ENCODE measurements at places on chromosomes 6 and 20. TPM values are rescaled to one million over a fixed set of nuclear protein-coding genes. Genes with fewer than 3 reads are reported as not detected.

PLA2G7 gene
- polyA plus RNA-seq: 2.6 TPM

KCNQ2 gene
- polyA plus RNA-seq: 5.5 TPM

MTHFD1L gene
- polyA plus RNA-seq: 15.2 TPM

DYNLRB1 gene
- polyA plus RNA-seq: 191 TPM

ZNF184 gene
- polyA plus RNA-seq: 20.6 TPM

BCAS1 gene
- 4.2 TPM for polyA plus RNA-seq

ADTRP gene
- polyA plus RNA-seq: 1.2 TPM

RNF182 gene
- 2.8 TPM for polyA plus RNA-seq

TFAP2A gene
- polyA plus RNA-seq: 33.6 TPM

TMEM151B gene
- 0.88 TPM for polyA plus RNA-seq

NHLRC1 gene
- 1.9 TPM for polyA plus RNA-seq

ADGRB3 gene
- 5.9 TPM for polyA plus RNA-seq

DNA sequence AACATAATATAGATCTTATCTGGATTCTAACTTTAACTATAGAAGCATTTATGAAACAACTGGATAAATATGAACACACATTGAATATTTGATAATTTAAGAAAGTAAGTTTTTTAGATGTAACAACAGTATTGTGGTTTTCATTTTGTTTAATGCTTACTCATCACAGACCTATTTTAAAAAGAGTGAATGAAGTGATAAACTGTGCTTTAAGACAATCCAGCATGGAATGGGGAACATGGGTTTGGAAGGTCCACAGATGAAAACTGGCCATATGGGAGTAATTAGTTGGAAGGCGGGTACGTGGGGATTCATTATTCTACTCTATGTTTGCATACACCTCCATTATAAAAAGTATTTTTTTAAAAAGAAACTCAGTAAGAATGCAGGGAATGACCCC lies 21.2 kb downstream of the EPB41L2 start:
- DNase-seq: no peak

DNA sequence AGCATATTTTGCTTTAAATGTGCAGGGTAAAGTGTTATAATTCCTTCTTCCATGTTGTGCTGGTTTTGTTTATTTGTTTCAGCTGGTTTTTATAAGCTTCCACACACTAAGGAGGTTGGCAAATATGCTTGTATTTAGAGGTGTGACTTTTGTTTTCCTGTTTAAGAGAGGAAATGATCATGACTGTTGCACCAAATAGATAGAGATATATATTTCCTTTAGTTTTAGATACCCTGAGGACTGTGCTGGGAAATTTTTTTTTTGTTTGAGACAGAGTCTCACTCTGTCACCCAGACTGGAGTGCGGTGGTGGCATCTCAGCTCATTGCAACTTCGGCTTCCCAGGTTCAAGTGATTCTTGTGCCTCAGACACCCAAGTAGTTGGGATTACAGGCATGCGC lies 5.8 kb downstream of the TBPL1 start:
- no peak for DNase-seq

GRCh38 chr20:10521068-10521831 lies 86.1 kb downstream of the SLX4IP start:
- DNase-seq: no peak

- DNase-seq: no peak
These were observed 20.4 kb downstream of the GGT7 start for GRCh38 chr20:34852298-34852697.

GRCh38 chr6:124994648-124995047 lies 32.4 kb downstream of the RNF217 start:
- no peak for DNase-seq

- no peak for DNase-seq
These were observed 2.1 kb upstream of the MUC22 start for GRCh38 chr6:31008165-31008564.

DNA sequence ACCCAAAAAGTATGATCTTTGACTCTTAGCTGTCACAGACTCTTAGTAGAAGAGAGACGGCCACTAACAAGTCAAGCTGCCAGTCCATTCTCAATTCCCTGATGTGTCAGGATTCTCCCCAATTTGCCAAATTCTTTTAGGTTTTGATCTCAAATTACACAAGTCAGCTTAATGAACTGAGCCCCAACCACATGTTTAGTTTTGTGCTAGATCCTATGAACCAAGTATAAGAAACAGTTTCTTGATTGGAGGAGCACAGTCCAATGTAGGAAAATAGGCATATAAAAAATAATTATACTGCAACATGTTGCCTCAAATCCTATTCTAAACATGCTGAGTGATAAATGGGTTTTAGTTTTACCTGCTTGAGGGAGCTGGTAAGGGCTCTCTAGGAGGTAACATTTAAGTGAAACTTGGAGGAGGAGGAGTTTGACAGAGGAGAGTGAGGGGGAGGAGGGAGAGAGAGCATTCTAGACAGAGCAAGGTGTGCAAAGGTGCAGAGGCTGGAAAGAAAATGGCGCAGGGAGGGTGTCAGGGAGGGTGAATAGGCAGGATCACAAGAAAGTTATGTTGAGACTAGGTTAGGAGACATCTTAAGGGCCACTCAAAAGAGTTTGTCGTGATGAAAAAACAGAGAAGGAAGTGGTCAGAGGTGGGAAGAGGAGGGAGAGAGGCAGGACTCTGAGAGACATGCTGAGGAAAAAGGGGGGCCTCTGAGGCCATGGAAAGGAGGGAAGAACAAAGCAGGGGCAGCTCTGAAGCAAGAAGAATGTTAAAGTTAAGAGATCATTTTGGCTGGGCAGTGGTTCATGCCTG lies 22.8 kb upstream of the FAM83C start:
- DNase-seq: no peak

DNA sequence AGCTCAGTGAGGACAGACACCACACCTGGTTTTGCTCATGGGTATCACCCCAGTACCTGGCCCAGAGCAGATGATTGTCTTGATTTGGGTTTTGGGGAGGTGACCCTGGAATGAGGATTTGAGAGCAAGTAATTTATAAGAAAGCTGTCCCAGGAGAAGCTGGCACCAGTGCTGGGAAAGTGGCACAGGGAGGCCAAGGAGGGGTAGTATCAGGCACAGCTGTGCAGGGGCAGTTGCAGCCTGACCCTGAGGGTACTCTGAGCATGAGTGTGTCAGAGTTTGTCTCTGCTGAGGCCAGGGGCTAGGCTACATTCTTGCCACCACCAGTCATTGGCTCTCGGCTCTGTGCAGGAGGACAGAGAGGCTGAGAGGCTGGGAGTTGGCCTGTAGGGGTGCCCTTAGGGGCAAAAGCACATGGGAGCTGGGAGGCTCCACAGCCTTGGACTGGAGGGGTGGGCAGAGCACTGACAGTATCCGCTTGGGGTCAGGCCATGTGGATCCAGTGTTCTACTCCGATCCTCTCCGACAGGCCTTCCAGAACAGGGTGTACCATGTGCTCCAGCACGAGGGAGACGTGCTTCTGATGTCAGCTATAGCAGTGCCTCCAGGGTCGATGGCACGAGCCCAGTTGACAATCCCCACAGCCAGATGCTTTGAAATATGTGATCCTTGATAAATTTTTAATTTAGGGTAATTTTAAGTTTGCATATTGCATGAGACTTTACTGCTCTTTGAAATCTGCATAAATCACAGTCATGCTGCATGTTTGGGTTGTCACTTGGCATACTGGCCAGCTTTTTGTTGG lies 121.3 kb downstream of the PHACTR3 start:
- DNase-seq: no peak

DNA sequence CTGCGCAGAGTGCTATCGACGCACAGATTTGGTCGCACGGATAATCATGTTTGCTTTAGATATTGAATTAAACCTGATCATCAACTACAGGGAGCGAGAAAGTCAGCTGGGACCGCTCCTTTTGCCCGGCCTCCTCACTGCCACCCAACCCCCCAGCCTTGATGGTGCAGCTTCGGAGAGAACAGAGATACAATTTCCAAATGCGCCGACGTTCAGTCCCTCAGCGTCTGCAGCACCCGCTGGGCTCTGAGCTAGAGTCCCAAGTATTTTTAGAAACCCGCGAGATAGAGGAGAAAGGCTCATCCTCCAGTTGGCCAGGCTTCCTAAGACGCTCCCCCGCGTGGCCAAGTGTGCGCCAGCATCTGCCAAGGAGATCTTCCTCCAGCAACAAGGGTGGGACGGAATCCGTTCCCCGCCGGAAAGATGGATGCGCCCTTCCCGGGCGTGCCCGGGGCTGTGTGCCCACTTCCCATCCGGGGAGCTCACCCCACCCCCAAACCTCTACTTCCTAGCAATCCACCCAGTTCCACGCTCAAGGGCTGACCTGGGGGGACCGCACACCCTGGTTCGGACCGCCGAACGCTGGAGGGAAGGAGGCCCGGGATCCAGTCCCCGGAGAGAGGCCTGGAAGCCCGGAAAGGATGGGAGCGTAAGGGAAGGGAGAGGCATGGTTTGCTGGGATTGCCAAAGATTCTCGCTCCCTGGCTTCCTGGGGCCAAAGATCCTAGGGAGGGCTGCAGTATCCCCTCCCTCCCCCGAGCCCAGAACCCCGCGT lies 4.1 kb downstream of the NKX2-2 start:
- no peak for DNase-seq

DNA sequence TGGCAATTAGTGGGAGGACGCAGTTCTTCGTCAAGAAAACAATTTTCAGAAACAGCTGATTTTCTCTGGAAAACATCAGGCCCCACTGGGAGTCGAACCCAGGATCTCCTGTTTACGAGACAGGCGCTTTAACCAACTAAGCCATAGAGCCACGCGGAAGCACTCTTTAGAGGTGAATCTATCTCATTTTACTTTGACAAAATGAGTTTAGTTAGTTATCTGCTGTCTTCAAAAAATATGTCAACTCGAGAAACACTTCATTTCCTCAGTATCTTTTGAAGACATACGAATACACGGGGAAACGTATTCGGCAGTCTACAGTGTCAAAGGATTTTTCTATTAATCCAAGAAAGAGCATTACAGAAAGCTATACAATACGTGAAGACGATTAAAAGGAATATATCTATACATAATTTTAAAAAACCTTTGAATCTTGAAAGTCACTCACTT lies 26.7 kb downstream of the GPX6 start:
- DNase-seq: peak; percentile 17

GRCh38 chr20:62822239-62822787 lies 5.5 kb downstream of the COL9A3 start:
- no peak for DNase-seq

DNA sequence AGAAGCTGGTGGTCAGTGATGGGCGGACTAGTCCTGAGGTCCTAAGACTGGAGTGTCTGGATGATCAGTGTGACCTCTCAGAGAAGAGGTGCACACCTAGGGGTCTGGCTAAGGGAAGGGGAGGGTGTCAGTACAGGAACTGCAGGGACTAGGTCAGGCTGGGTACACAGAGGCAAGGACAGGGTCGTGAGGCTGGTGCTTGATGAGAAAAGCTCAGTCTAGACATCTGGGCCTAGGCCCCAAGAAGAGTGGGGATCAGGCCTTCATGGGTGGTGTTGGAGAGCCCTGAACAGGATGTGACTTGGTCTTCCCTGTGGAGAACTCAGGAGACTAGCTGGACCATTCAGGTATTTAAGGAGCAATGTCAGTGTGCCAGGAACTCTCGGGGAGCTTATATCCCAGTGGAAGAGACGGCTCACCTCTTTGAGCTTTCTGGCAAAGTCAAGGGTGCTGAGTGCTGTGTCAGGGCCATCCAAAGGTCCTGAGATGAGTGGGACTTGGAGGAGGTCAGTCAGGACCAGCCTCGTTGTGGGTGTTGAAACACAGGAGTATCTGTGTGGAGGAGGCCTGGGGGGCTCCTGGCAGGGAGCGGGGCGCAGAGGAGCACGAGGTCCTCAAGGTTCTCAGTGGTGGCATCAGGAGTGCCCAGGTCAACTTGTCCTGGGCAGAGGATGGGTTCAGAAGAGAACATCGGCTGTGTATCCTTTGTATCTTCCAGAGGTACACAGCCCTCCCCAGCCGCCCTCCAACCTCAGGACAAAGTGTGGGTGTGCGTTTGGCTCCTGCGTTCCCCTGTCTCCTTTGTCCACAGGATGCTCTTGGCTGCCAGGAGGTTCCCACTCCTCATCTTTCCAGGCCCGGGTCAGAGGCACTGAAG lies 13.3 kb upstream of the MYT1 start:
- DNase-seq: no peak

DNA sequence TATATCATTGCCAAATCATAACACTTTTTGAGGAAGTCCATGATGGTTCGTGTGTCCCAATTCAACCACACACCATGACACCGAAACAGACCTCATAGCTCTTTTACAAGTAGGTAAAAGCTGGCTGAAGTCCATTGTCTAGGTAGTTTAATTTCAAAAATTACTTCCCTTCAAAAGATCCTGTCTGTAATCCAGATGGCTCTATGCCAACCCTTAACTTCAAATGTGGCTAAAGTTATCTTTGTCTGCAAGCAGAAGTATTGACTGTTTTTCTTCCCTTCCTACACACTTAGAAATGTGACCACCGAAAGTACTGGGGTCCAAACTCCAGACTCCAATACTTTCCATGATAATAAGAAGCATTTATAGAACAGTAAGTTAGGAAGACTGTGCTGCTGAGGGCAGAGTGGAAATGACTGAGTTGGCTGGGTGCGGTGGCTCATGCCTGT lies 8.3 kb upstream of the TIAM2 start:
- DNase-seq: no peak

DNA sequence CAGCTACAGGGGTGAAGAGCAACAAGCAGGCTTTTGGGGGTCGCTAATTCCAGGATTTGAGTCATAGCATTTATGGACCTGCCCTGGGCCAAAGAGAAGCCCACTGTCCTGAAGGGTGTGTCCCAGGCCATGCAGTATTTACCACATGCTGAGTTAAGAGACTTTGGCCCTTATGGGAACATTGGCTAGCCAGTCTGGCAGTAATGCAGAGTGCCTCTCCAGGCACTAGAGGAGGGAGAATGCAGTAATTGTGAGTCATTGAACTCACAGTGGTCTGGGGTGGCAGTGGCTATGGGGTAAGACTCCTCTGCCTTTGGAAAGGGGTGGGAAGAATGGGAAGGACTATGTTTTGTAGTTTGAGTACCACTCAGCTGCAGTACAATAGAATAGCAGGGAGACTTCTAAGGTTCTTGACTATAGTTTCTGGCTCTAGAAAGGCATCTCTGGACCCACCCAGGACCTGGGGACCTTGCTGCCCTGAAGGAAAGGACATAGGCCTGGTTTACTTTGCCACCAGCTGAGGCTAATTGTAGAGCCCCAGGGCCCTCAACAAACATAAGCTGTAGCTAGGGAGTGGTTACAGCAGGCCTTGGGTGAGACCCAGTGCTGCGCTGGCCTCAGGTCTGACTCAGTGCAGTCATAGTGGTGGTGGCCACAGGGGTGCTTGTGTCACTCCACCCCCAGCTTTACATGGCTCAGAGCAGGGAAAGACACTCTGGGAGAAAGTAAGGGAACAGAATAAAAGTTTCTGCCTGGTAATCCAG lies 520.9 kb downstream of the HTR1B start:
- DNase-seq: no peak

GRCh38 chr6:158083455-158084325 lies 84.4 kb downstream of the SERAC1 start:
- DNase-seq: no peak

GRCh38 chr6:7500752-7501282 lies 40.7 kb upstream of the DSP start:
- no peak for DNase-seq

- no peak for DNase-seq
These were observed 62.9 kb downstream of the B3GAT2 start for GRCh38 chr6:70894001-70894400.

- DNase-seq: no peak
These were observed 100.5 kb upstream of the HMGCLL1 start for GRCh38 chr6:55679503-55679902.

All from left kidney (tissue), 8 donors.